Glomerular endothelial cell (primary cell): ENCODE measurements at places on chromosomes 5 and 9. TPM values are rescaled to one million over a fixed set of nuclear protein-coding genes. Genes with fewer than 3 reads are reported as not detected.

Gene KCNV2
- total RNA-seq = not detected in 2 replicates

Gene MCCC2
- 30.8 and 34.0 TPM in 2 replicates for total RNA-seq

Gene IL33
- total RNA-seq = 0.19 and 4.5 TPM in 2 replicates

Gene DBH
- not detected in 2 replicates for total RNA-seq

Gene SNX18
- 29.2 and 30.9 TPM in 2 replicates for total RNA-seq

Gene LIFR
- 28.8 and 35.2 TPM in 2 replicates for total RNA-seq
